Stimulated activated CD8-positive, alpha-beta memory T cell treated with anti-CD3 and anti-CD28 coated beads, Interleukin-15, amount 100 ng/mL, for 24 hours (primary cell): ENCODE measurements at places on chromosomes 12 and 14.

DNA sequence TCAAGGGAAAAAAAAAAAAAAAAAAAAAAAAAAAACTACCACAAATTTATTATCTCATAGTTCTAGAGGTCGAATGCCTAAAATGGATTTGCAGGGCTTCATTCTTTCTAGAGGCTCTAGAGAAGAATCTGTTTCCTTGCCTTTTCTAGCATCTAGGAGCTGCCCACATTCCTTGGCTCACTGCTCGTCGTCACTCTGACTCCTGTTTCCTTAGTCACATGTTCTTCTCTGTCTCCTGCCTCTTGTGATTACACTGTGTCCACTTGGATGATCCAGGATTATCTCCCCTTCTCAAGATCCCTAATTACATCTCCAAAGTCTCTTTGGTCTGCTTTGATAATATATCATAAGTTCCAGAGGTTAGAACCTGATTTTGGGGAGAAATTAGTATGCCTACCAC, 88.7 kb downstream of the HECTD1 start:
- DNase-seq, result no peak

GRCh38 chr14:53151523-53152183, 1.5 kb downstream of the DDHD1 start:
- peak; percentile 9 for DNase-seq

DNA sequence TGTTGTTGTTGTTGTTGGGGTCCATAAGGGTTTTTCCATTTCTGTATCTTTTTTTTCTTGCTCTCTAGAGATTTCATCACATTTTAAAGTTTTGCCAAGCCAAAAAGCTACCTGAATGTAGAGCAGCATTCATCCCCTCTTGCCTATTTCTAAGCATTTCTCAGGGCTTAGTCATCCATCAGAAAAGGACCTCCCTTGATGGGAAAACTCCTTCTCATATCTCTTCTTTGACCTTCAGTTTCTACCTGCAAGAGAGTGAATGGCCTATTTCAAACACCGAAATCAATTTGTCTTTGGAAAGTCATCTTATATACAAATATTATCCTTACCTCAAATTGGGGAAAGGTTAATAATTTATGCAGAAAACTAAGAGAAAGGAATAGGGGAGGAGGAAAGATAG, 4.5 kb downstream of the MYBPC1 start:
- DNase-seq, result no peak

DNA sequence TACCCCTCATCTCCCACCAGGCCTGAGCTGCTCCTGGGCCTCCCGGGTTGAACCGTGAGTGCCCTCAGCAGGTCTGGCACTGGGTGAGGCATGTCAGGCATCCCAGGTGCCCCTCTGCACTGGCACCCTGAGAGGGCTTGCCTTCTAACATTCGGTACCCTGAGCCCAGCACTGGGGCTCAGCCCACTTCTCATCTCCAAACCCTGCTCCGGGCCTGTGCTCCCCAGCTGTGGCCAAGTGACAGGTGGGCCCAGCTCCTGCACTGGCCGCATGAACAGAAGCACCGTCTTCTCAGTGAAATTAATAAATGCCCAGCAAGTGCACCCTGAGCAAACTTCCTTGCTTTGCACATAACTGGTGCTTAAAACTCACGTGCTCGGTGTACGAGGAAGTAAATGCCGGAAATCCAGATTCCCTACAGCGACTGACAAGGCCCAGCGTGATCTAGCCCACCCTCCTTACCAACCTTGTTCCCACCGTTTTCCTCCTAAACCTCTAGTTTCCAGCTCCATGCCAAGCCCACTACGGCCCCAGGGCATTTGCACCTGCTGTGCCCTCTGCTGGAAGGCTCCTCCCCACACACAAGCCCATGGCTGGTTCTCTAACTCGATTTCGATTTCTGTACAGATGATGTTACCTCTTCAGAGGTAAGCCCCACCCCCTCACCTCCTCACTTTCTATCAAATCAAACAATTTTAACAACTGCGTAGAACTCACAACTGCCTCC, 115.2 kb upstream of the NCOR2 start:
- DNase-seq, result no peak

GRCh38 chr12:103441437-103442181, 54.2 kb downstream of the C12orf42 start:
- DNase-seq, result no peak

DNA sequence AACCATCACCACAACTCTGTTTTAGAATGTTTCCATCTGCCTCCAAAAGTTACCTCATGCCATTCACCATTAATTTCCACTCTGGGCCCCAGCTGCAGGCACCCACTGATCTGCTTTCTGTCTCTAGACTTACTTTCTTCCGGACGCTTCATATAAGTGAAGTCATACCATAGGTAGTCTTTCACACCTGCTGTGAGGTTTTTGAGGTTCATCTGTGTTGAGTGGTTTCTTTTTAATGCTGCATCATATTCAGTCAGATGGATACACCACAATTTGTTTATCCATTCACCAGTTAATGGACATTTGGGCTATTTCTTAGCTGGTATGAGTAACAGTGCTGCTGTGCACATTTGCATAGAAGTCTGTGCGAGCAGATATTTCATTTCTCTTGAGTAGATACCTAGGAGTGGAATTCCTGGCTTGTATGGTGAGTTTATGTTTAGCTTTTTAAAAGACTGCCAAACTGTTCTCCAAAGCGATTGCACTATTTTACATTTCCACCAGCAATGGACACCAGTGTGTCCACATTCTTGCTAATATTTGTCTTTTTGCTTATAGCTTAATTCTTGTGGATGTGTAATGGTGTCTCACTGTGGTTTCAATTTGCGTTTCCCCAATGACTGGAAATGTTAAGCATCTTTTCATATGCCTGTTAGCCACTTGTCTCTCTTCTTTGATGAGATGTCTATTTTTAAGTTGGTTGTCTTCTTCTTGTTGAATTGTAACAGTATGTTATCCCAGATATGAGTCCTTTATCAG, 48.3 kb downstream of the ZFYVE21 start:
- DNase-seq, result no peak

DNA sequence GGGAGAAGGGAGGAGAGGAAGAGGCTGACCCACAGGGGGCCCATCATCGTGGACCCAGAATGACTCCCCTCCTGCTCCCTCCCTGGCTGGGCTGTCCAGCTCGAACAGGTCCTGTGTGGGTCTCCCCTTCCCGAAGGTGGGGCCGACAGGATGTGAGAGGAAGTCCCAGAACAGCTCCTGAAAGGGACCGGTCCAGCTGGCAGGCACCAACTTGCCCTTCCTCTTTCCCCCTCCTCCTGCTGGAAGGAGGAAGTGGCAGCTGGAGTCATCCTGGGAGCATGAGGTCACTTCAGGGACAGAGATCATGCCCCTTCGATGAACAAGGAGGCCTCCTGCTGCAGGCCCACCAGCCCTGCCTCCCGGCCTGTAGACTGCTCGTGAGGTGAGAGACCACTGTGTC, 35.0 kb upstream of the BEGAIN start:
- DNase-seq, result no peak

GRCh38 chr14:90642244-90642717, 173.9 kb downstream of the TTC7B start:
- DNase-seq, result no peak

GRCh38 chr12:7190268-7191055, 976 bp downstream of the PEX5 start:
- no peak for DNase-seq

- DNase-seq, result no peak
Observed at GRCh38 chr12:129873833-129874208, 30.0 kb downstream of the TMEM132D start.

GRCh38 chr12:14514154-14514842, 53.4 kb downstream of the PLBD1 start:
- DNase-seq, result no peak

- DNase-seq, result no peak
Observed at GRCh38 chr14:86515195-86515594, 985.3 kb downstream of the FLRT2 start.

GRCh38 chr12:92955997-92956663, 27.0 kb upstream of the EEA1 start:
- no peak for DNase-seq

- peak; percentile 21 for DNase-seq
Observed at GRCh38 chr14:106318700-106319099, 792.3 kb downstream of the TMEM121 start.

DNA sequence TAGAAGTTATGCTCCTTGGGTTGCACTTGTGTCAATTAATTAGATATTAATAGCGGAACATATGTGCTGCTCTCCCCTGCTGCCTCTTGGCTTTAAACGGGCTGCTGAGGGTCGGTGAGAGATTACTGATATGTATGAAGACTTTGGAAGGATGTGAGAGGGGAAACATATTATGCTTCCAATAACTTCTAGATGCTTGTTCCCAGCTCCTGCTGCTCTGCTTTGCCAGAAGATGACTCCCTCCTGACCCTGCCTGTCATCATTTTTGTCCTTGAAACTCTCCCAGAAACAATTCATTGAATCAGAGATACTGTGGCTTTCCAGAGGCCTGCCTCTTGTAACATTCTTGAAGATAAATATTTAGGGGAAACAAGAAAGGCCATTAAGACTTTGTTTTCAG, 300.1 kb upstream of the STXBP6 start:
- DNase-seq, result no peak

DNA sequence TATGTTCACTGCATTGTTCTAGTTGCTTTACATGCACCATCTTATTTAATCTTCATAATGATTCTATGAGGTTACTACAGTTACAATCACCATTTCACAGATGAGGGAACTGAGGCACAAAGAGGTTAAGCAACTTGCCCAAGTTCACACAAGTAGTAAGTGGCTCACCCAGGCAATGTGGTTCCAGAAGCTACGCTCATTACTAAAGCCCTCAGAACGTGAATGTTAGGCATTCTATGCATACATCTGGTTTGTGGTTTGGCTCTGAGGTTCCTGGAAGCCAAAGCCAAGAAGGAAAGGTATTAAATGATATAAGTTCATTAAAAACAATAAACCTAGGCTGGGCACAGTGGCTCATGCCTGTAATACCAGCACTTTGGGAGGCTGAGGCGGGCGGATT, 14.4 kb upstream of the VRTN start:
- DNase-seq, result no peak

DNA sequence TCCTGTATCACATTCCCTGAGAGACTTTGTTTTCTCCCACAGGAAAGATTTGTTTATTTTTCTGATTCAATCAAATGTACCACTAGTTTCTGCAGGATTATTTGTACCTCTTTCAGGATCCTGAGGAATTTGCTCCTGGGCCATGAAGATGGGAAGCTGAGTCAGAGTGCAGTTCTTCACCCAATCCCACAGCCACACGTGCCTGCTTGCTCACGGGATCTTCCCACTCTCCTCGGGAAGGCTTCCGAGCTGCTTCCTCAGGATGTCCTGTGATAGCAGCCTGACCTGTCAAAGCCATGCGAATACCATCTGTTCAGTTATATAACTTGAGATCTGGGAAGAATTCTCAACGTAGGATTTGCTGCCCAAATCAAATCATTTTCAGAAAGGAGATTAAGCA, 41.8 kb upstream of the HIF1A start:
- DNase-seq, result no peak
